ENCODE measurements at places on chromosomes 3 and 15.
A peak's percentile ranks its signal among the peaks of the same experiment; 100 is the strongest.

DNA sequence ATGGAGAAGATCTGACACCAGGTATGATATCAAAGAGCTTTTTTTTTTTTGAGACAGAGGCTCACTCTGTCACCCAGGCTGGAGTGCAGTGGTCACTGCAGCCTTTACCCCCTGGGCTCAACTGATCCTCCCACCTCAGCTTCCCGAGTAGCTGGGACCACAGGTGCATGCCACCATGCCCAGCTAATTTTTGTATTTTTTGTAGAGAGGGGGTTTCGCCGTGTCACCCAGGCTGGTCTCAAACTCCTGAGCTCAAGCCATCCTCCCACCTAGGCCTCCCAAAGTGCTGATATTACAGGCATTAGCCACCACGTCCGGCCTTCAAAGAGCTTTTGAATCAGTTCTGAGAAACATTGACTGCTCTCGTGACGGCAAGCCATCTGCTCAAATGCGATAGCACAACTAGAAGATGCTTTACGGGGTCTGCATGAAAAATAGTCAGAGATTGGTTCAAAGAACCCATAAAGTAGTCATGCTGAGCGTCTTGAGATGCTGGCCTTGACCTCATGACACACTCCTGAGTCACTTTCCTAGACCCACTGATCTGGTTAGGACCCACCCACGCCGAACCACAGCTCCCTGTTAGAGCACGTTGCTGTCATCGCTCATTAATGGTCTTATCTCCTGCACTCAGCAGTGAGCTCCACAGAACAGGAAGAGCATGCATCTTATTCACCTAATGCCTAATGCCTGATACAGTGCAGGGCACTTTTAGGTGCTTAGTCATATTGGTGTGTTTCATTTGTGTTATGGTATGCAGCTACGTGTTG, 57.0 kb upstream of the NR2F2 start:
- DNase-seq = no peak

GRCh38 chr3:64956711-64957325, 269.0 kb upstream of the ADAMTS9 start:
- DNase-seq = no peak

GRCh38 chr3:194481525-194482195, 5.1 kb downstream of the ATP13A3 start:
- no peak for DNase-seq

DNA sequence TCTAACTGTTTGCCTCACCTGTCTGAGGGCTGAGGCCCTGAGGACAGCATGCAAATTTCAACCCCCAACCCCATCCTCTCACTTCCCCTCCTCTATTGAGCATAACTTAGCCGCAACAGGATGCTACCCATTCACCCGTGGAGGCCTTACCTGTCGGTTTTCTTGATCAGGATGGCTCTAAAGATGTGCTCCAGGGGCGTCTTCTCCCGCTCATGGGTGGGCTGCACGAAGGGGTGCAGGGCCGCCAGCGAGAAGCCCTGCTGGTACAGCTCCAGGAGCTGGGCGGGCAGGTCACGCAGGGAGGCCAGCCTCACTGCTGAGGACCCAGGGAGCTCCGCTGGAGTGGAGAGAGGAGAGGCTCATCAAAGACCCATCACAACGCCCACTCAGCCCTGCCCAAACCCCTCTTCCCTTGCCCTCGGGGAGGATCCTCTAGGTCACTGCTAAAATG, 79.8 kb downstream of the RFTN1 start:
- no peak for DNase-seq

- no peak for DNase-seq
These were observed 77.2 kb downstream of the TBC1D2B start for GRCh38 chr15:78000091-78000926.

- DNase-seq = no peak
These were observed 55.6 kb upstream of the TBC1D5 start for GRCh38 chr3:17798000-17798399.

DNA sequence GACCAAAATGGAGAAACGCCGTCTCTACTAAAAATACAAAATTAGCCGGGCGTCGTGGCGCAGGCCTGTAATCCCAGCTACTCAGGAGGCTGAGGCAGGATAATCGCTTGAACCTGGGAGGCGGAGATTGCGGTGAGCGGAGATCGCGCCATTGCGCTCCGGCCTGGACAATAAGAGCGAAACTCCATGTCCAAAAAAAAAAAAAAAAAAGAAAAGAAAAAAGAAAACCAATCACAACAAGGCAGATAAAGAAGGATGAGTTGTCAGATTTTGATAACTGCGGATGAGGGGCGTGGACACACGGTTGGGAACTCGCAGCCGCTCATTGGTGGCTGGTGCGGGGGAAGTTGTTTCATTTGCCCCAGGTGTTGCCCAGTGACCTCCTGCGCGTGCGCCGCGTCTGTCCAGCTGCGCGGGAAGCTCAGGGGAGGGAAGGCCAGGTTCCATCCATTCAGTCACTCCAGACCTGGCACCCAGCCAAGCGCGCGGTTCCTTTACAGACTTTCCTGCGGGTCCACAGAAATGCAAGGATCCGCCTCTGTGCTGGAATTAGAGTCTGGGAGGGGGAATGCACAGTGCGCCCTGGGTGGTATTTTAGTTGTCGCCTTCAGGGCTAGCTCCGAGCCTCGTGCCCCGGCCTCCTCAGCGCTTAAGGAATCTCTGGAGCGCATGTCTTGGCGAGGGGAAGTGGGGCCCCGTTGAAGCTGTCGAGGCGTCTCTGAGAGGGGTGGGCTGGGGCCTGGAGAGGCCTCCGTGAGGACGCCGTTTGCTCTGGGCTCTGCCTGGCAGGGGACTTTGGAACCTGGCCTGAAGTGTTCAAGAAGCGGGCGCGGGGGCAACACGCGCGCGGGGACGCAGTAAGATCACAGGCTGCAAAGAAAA, 708 bp upstream of the GCHFR start:
- DNase-seq = peak; percentile 49

GRCh38 chr15:35885870-35886269, 339.9 kb upstream of the DPH6 start:
- no peak for DNase-seq

DNA sequence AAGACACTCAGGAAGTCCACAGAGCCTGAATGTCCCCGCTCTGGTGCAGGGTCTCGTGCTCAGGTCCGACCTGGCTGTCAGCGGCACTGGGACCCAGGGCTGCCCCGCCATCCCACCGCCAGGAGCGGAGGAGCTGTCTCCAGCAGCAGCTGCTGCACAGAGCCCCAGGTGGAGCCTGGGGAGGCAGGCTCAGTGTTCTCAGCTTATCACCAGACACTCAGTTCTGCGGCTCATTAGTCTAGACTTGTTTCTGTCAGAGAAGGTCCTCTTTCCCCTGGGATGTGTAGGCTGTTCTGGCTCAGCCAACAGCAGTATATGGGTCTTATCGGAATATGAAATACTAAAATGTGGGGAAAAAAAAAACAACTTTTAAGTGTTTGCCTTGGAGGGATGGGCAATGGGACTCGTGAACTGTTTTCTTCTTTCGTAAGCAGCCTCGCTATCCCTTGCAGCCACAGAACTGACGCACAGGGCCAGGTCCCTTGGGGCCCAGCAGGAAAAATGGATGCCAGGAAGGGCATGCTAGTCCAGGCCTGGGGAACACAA, 75.9 kb downstream of the KLF13 start:
- no peak for DNase-seq

GRCh38 chr3:184315543-184315867, 1.1 kb downstream of the EIF4G1 start:
- no peak for DNase-seq

DNA sequence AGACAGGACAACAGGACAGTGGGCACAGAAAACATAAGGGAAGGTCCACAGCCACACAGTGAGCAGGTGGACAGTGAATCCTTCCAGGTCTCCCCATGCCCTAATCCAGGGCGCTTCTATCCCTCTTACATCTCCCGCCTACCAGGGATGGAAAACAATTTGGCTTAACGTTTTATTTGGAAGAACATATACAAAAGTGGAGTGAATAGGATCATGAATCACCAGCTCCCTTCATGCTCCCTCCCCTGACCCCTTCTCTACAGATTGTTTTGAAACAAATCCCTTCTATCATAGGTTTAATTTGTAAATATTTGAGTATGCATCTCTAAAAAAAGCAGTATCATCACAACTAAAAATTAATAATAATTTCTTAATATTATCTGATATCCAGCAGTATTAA, 52.5 kb downstream of the CLDN11 start:
- DNase-seq = no peak

DNA sequence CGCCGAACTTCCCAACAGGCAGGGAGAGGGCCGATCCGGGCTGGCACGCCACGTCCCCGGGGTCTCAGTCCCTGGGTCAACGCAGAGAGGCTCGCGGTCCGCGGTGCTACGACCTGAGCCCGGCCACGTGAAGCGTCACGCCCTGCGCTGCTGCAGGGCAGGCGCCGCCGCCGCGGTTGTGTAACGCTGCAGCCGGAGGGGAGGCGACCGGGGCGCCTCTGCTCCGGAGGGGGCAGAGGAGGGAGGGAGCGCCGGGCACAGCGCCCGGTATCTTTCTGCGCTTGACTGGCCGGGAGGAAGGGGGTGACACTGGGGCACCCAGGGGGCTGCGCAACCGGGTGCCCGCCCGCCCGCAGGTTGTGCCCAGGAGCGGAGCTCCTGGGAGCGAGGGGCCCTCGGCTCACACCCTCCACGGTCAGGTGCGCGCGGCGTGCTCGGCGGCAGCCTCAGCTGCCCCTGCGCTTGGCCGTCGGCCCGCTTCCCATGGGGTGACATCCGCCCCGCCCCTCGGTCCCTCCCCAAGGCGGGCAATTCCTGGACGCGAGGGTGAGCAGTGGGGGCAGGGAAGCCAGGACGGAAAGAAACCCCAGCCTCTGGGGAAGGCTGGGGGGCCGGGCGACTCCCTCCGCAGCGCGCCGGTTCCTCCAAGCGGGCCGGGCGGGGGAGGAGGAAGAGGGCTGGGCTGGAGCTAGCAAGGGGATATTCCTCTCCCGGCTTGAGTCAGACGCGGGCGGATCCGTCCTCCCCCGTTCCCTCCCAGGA, 852 bp upstream of the BHLHE40 start:
- DNase-seq = peak; percentile 82

- DNase-seq = no peak
These were observed 133.0 kb upstream of the SNTN start for GRCh38 chr3:63519426-63519825.

DNA sequence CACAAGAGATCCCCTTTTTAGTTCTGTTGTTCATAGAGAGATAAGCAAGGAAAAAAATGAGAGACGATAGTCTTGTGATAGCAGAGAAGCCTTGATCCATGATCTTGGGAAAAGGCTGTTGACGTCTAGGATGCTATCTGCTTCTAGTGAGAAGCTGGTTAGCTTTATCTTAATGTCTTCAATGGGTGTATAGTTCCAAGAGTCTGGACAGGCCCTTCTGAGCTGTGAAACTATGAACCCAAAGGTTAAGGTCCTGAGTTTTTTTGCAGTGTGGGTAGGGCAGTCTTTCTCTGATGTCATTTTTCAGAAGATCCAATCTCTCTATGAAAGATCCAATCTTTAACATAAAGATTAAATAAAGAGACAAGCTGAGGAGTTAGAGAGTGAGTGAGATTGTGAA, 10.5 kb upstream of the NOX5 start:
- no peak for DNase-seq

All from NCI-H1930 (cell line).